ENCODE measurements at places on chromosomes 3 and 15.
A peak's percentile ranks its signal among the peaks of the same experiment; 100 is the strongest.

DNA sequence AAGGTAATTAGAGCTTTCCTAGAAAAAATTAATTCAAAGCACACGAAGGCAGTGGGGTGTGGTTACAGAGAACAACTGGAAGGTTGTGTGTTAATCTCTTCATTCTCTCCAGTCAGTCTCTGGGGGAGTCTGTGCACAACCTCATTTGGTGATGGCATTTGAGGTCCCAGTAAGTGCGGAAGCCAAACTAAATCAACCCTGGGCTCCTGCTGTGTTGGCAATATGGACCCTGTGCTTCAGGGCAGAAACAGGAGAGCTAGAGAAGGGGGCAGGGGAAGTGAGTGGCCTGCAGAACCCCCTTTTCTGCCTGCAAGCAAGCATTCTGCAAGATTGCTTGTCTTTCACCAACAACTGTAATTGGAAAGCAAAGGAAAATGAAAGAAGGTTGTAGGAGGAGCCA, 195.9 kb upstream of the ST8SIA2 start:
- no peak for DNase-seq

- DNase-seq, result no peak
Measured at GRCh38 chr3:114435386-114436115, 141.7 kb downstream of the TIGIT start.

GRCh38 chr15:44102675-44103254, 92.3 kb downstream of the FRMD5 start:
- peak; percentile 90 for DNase-seq

DNA sequence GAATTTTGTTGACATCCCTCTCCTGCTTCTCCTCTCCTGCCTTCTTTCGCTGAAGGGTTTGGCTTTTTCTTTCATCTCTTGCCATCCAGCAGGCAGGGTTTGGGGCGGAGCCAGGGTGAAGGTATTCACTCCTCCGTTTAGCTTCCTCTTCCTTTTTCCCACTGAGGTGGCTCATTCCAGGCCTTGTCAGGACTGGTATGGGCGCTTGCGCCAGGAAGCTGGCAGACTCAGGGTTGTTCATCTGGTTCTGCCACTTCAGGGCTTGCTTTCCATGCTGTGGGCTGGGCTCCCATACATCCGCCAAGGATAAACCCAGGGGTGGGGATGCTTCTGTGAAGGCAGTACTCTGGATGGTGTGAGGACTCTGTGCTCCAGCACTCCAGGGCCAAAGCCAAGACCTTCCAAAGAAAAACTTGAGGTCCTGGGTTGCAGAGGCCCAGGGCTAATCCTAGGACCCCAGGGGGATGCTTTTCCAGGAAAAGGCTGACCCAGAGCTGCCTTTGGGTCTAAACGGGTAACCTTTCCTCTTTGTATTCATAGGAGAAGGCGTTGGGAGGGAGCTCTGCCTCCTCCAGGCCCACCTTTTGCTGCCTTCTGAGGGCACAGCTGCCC, 7.7 kb upstream of the AMOTL2 start:
- DNase-seq, result no peak

DNA sequence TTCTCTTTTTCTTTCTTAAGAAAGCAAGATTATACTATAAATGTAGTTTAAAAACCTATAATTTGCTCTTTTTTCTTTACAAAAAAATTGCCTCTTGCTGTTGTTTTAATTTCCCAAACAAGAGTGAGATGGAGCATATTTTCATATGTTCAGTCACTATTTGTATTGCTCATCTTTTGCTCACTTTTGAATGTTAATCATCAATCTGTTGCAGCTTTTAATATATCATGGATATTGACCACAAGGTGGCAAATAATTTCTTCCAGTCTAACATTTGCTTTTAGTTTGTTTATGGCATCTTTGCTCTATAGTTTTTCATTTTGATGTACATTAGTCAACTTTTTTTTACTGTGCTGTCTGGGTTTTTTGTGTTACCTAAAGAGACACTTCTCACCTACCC, 112.6 kb upstream of the THRB start:
- no peak for DNase-seq

DNA sequence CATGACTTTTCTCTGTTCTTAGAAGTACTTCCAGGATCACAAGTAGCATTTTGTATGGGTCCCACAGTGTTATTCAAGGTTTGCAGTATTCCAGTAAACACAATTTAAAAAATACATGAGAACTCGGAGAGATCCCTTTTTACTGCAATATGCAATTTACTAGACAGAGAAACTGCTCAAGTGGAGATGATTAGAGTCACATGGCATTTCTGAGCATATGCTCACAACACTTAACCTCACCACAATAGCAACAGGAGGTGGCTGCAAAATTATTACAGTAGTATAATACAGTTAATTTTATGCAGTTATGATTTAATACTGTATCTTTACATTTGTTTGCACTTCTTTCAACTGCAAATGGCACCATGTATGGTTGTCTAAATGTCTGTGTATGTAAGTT, 87.5 kb downstream of the PIK3CB start:
- DNase-seq, result no peak

DNA sequence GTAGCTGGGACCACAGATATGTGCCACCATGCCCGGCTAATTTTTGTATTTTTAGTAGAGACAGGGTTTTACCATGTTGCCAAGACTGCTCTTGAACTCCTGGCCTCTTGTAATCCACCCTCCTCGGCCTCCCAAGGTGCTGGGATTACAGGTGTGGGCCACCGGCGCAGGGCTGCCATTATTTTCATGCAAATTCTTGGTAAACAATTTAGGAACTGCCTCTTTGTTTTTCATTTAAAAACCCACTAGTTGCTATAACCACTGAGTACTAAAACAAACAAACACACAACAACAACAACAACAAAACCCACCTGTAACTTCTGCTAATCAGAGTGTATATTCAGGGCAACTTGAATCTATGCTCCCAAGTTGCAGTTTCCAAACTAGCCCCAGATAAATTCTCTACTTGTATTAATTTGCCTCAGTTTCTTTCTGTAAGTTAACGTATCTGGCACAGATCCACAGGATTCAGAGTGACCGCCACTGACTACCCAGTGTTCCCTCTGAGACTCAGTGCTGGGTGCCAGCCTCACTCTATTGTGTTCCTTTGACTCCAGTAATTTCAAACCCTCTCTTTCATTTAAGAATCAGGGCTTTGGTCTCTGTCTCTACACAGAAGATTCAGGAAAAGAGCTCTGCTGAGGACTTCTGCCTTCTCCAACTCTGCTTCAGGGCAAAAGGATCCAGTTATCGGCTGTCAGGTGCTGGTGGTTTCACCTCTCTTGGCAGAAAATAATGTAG, 18.6 kb upstream of the ZNF710 start:
- no peak for DNase-seq

GRCh38 chr3:116046350-116046749, 398.9 kb downstream of the LSAMP start:
- DNase-seq, result no peak

- DNase-seq, result no peak
Measured at GRCh38 chr3:52253314-52254304, 8.1 kb downstream of the PPM1M start.

Data from HS-27A (cell line).